Activated CD4-positive, alpha-beta memory T cell treated with anti-CD3 and anti-CD28 coated beads for 36 hours (primary cell): ENCODE measurements at places on chromosomes 4 and X.

DNA sequence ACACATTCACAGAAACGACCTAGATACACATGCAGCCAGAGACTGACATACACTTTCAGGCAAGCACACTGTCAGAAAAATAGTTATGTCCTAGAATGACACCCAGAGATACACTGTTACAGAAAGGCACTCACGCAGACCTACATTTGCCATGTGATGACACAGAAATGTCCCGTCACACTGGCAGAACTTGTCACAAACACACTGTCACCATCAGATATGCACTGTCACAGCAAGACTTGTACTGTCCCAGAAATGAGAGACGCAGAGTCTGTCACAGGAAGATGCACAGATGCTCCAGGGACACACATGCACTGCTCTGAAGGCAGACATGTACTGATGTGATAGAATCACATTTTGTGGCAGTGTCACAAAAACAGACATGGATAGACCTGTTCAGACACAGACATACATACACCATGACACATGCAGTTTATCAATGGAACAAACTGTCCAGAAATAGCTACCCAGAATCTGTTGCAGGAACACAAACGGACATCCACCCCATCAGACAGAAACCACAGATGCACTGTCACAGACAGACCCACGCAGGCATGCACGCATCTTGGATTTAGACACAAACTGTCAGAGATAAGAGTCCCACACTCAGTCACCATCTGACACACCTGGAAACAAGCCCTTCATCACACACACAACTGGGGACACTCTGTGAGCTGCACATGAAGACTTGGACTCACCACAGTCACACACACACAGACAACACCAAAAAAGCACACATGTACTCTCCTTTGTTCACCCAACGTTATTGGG lies 1.3 kb upstream of the PIM2 start:
- peak; percentile 68 for DNase-seq

DNA sequence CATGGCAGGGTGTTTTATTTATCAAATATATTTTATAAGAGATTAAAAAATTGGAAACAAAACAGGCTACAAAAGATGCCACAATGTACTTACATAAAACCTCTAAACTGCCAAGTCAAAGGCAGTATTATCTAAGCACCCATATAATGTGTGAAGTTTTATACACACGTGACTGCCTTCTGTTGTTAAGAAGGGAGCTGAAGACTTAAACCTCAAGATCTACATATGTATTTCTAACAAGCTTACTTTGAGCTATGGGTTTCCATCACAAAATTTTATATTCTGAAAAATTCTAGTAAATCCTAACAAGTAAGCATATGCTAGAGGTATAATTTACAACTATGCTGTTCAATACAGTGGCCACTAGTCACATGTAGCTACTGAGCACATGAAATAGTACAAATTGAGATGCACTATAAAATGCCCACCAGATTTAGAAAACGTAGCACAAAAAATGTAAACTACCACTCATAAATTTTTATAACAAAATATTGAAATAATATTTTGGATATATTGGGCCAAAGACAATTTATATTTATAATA lies 9.8 kb downstream of the ATP8A1 start:
- DNase-seq = no peak

DNA sequence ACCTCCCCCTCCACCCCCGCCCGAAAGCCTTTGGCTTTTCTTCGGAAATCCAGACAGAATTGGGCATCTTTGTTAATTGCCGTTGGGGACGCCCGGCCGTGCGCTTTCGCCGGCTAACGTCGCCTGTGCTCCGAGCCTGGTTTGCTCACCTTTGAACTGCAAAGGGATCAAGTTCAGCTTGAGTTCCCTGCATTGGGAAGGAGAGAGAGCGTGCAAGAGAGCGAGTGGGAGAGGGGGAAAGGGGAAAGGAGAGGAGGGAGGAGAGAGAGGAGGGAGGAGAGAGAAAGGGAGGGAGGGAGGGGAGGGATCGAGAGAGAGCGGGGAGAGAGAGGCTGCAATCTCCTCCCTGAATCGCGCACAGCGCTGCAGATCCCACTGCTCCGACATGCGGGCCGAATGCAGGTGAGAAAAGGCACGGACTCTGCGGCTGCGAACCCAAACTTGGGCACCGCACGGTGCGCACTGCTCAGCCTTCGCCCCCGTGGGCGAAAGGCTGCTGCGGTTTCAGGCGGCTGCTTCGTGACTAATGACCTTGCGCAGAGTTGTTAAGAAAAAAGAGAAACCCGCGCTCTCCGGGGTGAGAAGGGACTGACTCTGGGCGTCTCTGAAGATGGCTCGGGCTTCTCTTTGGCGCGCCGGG lies at the start of gene PCDH7:
Gene PCDH7, plus strand, starts transcription at position 349 of the 640 bp plus-strand sequence. CDS start 1,054 bp downstream, outside the sequence.
- DNase-seq = peak; percentile 28

GRCh38 chrX:71128166-71128833 lies 9.9 kb downstream of the MED12 start:
- no peak for DNase-seq

GRCh38 chr4:70718811-70719604 lies 2.8 kb upstream of the RUFY3 start:
- DNase-seq = no peak

- DNase-seq = peak; percentile 36
These were observed 67.3 kb upstream of the VBP1 start for GRCh38 chrX:155148724-155149537.

DNA sequence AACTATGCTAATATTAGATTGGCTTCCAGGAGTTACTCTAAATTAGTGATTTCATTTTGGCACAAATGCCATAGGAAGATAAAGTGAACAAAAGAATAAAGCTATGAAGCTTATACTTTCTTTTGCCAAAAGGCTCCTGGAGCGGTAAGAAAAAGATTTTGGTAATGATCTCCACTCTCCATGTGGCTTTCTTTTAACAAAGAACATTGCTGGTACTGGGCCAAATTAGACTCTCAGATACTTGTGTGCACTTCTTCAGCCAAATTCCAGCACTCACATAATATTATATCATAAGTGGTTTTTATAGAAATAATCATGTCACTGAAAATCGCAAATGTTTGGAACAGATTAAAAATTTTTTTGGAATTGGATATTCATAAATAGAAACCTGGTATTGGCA lies 142.4 kb upstream of the FGF13 start:
- DNase-seq = no peak

DNA sequence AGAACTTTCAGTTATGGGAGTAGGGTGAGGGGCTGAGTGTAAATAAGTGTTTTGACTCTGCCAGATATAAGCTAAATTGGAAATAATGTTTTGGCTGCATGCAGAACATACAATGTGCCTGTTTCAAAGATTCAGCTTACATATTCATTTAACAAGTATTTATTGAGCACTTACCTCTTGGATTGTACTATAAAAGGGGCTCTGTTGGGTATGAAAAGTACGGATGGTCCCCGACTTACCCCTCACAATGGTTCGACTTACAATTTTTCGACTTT lies 799 bp upstream of the AIFM1 start:
- no peak for DNase-seq

DNA sequence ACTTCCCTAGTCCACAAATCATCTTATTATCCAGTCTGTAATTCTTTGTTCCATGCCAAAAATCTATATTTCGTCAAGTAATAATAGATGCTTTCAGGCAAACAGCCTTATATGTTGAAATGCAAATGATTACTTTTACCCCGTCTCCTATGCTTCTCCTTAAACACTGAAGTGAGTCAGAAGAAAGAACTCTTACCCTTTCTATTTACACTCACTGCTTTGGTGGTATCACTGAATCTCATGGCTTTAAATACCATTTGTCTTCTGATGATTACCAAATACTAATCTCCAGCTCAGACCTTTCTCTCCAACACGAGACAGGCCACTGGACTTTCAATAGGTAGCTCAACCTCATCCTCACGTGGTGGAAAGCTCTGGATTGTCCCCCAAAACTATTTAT lies 558.1 kb downstream of the IL1RAPL1 start:
- no peak for DNase-seq

DNA sequence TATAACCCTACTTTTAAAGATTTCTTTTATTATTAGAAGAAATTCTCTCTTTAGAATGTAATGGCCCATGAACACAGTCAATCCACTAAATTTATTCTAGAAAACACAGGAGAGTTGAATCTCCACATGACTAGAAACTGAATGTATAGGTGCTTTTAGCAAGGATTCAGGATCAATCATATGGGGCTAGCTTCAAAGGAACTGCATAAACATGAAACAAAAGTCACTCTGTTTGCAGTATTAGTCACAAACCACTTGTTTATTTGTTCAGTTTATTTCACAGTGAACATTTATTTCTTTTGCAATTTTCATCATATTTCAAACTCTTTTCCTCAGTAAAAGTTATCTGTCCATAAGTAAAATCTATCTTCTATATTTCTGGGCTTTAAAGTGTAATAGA lies 1604.6 kb downstream of the PCDH18 start:
- no peak for DNase-seq

GRCh38 chrX:23616361-23616760 lies 50.9 kb upstream of the PRDX4 start:
- no peak for DNase-seq

DNA sequence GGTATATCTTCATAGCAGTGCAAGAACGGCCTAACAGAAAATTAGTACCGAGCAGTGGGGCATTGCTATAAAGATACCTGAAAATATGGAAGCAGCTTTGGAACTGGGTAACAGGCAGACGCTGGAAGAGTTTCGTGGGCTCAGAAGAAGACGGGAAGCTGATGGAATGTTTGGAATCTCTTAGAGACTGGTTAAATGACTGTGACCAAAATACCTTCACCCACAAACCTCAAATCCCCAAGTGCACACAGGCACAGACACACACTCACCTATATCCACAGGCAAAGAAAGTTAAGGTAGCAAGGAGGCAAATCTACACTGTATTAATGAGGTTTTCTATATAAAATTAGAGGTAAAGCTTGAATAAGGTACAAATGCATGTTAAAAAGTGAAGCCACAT lies 14.6 kb upstream of the SPRY1 start:
- DNase-seq = no peak

DNA sequence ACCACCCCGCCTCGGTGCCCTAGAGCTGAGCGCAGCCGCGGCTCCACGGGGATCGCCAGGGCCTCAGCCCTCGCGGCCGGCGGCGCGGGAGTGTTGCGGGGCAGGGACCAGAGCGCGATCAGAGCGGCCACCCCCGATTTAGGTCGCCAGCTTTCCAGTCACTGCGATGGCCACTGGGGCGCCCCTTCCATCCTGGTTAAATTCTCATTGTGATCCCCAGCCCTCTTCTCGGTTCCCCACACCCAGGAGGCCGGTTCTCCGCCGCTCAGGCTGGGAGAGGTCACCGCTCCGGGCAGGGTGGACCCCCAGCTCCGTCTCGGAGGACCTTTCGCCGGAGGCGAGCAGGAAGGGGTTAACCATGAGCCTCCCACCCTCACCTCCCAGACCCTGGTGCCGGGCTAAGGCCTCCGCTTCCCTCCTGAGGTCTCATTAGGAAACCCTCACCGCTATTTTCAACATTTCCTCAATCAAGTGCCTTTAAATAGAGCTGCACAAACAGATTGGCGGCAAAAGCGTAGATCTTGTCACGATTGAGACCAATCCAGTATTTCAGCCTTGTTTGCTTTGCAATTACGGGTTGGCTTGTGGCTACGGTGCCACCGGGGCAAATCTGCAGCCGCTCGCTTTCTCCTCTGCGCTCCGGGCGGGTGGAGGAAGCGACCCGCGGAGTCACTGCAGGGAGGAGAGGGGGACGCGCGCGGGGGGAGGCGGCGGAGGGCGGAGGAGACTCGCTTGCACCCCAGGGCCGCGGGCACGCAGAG lies 8.3 kb upstream of the HAND2 start:
- no peak for DNase-seq
